Activated CD4-positive, CD25-positive, alpha-beta regulatory T cell treated with anti-CD3 and anti-CD28 coated beads, Interleukin-2, amount 50 U/mL, for 24 hours (primary cell): ENCODE measurements at places on chromosomes 6 and 20.

- peak; percentile 97 for ATAC-seq
These were observed 5.5 kb upstream of the NTSR1 start for GRCh38 chr20:62702895-62703852.

DNA sequence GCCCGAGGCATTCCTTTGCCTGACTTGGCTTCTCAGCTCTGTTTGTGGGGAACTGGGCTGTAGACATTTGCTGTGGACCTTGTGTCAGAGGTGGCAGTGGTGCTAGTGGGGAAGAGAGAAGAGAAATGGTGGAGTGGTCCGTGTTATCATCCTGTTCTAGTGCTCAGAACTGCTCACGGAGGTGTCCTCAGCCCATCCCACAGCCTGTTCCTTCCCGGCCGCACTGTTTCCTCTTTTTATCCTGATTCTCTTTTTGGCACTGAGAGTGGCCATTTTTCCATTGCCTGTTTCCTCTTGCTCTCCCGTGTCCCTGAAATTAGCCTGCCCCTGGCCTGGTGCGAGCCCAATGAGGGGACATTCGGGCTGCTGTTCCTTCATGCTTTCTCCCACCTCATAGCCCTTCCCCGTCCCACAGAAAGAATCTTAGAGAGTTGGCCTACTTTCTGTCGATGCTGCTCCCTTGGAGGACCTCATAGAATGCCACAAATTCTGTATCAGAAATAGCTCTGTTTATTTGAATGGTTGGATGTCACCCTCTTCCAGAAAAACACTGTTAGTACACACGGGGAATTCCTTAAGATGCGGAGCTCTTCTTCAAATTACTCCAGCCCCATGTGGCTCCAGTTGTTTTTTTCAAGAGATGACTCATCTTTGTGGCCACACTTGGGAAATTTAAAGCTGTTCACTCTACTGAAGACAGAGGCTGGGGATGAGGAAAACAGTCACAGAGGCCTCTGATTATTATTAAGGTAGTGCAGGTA lies 26.1 kb downstream of the FARS2 start:
- ATAC-seq, result no peak

GRCh38 chr6:147738099-147738498 lies 229.6 kb downstream of the SAMD5 start:
- ATAC-seq, result no peak

DNA sequence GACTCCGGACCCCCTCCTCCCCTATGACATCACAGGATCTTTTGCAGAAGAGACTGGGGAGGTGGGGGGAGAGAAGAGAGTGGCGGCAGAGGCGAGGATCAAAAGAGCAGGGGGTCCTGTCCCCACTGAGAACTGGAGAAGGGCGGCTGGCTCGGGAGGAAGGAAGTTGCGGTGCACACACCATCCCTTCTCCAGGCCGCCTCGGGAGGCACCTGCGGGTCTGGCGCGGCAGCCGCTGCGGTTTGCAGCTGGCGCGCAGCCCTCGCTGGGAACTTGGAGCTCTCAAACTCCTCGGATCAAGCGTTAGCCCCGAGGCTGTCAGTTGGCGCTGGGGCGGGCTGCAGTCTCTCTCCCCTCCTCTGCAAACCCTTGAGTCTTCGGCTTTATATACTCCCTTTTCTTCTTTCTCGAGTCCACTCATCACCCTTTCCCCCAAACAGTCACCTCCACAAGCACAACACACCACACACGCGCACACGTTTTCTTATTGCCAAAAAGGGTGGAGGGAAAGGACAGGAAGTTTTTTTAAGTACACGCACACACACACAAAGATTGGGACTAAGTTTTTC lies 180.7 kb downstream of the TBXT start:
- ATAC-seq, result no peak

DNA sequence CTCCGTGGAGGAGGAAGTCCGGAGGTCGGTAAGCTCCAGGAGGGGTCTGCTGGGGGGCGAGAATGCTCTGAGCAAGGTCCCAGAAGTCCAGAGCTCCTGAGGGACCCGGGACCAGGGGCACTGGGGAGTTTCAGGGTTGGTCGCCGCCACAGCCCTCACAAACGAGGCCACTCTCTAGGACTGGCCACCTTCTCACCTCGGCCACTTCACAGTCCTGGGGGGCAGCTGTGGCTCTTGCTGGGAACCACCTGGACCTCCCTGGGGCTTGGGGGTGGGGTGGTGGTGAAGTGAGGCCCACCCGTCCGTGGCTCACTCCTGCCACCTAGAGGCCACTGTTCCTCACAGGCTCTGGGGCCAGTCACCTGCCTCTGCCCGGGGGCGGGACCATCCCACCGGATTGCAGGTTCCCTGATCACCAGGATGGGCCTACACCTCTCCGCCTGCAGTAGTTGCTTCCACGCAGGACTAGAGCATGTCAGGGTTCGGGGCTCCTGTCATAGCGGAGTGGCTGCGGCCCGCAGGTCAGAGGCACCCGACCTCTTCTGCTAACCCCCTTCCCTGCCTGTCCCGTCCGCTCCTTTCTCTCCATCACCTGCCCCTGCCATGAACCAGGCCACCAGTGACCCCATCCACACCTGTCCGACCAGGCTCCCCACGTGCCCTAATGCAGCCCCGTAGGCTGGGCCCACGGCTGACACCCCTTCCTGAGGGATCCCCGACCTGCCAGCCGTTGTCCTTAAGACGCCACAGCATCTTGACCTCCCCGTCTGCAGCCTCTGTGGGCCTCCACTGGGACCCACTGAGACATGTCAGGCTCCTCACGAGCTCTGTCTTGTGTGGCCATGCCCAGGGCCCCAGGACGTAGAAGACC lies 5.1 kb upstream of the TCEA2 start:
- peak; percentile 80 for ATAC-seq

DNA sequence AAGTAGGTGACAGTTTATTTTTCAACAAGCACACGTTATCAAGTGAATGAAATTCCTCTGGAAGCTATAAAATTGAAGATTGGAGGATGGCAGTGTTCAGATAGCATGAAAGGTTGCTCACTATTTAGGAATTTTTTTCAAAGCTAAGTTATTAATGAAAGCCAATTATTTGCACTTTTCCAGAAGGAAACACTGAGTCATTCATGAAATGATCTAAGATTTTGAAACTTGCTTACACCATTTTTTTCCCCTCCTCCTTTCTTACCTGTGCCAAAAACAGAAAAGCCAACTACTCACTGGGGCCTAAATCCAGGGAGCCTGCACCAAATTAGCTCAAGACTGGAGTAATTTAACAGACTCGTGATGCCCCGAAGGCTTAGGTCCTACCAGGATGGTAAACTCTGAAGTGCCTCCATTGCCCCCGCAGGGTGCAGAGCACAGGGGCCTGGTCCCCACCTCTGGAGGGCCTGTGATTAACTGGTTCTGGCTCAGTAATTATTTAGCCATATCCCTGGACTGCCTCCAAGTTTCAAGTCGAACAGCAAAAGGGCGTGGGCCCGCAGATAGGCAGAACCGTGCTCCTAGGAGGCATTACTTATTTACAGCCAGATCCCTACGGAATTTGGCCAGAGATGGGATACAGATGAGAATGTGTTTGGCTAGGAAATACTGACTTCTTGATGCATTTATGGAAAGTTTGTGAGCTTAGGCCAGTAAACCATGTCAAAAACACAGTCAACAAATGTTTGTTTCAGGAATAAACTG lies 28.0 kb upstream of the ZNF217 start:
- no peak for ATAC-seq

GRCh38 chr6:3504354-3504753 lies 47.5 kb upstream of the SLC22A23 start:
- ATAC-seq, result no peak

DNA sequence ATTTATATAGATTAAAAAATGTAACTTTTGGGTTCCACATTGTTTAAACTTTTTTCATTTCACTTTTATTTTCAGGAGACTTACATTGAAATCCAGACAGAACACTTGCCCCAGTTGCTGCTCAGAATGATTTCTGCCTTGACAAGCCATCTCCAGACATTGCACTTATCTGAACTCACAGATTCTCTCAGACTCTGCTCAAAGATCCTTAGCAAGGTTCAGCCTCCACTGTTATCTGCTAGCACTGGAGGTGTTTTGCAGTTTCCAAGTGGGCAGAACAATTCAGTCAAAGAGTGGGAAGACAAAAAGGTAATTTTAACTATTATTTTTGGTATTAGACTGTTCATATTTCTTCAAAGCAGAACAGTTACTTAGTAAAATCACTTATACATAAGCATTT lies 58.0 kb downstream of the DOP1A start:
- ATAC-seq, result no peak

GRCh38 chr6:107129370-107129925 lies 14.1 kb upstream of the BEND3 start:
- no peak for ATAC-seq

GRCh38 chr6:48111575-48111974 lies 578 bp upstream of the PTCHD4 start:
- ATAC-seq, result no peak

DNA sequence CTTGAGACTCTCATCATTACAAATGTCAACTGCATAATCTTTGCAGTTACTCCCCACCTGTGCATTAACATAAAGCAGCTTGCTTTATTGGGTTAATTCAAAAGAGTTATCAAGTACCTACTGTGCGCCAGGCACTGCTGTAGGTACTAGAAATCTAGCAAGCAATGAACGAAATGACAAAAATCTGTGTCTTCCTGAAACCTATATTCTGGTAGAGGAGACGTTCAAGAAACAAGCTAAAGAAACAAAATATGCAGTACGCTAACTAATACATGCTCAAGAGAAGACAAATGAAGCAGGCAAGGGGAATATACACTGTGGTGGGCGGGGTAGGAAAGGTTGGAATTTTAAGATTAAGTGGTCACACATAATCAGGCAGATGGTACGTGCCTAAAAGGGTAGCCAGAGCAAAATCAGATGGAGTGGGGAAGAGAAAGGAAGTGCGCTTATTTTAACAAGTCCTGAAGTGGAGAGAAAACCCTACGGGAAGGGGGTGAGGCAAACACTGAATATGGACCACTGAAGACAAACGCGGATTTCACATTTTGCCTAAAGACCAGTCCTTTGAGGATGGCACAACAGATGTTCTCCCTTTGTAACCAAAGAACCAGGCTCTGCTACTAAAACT lies 1.2 kb downstream of the ELOVL2 start:
- ATAC-seq, result no peak

GRCh38 chr20:20547221-20547875 lies 165.1 kb downstream of the RALGAPA2 start:
- ATAC-seq, result peak; percentile 58

- peak; percentile 10 for ATAC-seq
These were observed 23.9 kb downstream of the RAET1L start for GRCh38 chr6:150001295-150002008.
